ENCODE measurements at places on chromosomes 2 and 18.
A peak's percentile ranks its signal among the peaks of the same experiment; 100 is the strongest.

- no peak for DNase-seq
Measured at GRCh38 chr2:191638079-191638801, 39.7 kb upstream of the NABP1 start.

- no peak for DNase-seq
Measured at GRCh38 chr18:54961016-54961423, 1.8 kb upstream of the CCDC68 start.

DNA sequence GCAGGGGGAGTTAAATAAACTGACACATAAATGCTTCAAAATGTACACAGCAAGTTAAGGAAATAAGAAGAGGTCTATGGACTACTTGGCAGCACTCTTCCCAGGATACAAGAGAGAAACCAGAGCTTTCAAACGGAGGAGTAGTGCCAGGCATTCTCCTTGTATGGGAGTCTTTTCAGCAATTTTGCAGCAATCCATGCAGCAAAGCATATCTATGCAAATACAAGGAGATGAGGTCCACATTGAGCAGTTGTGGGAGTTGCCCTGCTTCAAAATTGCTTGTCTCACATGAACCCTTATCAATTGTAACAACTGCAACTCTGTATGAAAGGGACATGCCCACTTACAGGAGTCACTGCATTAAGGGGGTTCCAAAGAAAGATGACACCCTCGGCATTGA lies 37.8 kb downstream of the SCN9A start:
- DNase-seq = no peak

DNA sequence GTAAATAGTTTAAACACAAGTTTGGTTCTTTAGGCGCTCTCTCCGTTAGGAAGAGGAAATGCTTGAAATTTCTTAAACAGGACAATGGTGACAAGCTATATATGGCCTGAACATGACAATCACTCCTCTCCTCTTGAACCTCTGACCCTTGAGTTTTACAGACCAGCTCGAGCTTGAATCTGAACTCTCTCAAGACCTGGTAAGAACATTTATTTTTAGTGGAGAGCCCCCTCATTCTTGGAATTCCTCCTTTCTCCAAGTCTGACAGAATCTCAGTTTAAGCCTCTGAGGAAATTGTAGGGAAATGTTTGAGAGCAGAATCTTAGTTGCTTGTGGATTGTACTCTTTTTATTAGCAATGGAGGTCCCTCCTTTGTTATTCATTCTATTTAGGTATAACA lies 1293.6 kb upstream of the ZEB2 start:
- no peak for DNase-seq

DNA sequence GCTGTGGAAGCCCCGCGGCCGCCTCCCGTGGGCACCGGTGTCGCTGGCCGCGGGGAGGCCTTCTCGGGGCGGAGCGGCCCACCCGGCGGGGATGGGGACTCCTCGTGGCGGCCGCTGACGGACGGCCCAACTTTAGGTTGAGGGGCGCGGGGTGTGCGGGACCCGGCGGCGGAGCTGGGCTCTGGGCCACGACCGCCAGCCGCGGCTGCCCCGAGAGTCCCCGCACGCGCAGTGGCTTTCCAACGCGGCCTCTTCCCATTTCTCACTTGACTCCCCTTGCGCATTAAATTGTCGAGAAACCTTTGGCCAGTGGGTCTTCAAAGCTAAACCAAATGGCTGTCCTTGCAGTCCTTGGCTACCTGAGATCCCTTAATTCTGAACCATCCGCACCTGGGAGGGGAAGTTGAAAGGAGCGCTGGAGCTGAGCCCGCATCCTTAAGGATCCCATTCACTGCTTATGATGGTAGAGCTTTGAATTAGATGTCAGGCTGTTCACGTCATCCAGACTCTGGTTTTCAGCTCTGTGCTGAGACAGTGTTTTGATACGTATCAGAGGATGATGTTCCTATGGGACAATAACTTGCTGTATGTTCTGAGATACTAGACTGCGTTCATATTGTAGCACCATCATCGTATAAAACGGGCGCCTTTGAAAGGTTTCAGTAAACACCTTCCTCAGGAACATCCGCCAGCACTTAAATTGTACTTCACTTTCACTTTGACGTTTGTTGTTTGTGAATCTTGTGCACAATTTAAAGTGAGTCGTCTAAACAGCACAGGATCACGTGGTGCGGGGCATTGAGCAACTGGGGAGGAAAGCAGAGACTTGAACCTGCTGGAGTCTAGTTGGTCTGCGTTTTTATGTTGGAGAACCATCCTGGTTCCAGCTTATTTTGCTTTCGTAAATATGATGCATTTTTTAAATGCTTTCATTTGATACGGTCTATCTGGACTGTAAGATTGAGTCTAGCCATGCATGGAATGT lies 874 bp downstream of the CLIP4 start:
- peak; percentile 55 for DNase-seq

GRCh38 chr2:201697899-201698298 lies 545 bp downstream of the MPP4 start:
- no peak for DNase-seq

DNA sequence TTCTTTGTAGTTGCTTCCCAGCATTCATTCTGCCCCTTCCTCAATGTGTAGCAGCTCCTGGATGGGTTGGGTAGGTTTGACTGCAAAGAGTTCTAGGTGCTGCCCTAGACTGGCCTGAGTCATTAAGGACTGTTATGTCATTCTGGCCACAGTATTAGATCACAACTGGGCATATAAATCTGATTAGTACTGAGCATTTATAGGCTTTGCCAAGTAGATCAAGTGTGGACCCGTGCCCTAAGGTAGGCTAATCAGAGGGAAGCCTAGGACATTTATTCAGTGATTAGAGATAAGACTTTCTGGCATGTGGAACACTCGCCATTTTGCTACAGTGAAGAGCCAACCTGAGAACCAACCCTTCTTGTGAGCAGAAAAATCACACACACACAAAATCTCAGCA lies 2.7 kb downstream of the KATNAL2 start:
- no peak for DNase-seq

DNA sequence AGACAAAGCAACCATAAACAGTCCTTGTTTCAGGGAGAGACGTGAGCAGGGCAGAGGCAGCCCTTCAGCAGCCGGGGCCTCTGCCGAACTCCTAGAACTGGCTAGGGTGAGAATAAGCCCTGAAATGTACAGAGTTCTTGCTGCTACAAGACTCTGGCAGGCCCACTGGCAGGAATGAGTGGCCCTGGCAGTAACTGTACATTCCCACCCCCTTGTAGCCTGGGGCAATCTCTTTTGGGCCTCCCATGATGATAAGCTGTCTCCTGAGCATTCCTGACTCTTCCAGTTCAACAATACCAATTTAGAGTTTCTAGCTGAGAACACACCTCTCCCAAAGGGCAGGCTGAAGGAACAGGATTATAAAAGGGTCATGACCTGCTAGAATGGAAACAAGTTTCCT lies 54.3 kb downstream of the HAUS1 start:
- DNase-seq = no peak
